ENCODE measurements at places on chromosomes 6 and 20.
A peak's percentile ranks its signal among the peaks of the same experiment; 100 is the strongest.

DNA sequence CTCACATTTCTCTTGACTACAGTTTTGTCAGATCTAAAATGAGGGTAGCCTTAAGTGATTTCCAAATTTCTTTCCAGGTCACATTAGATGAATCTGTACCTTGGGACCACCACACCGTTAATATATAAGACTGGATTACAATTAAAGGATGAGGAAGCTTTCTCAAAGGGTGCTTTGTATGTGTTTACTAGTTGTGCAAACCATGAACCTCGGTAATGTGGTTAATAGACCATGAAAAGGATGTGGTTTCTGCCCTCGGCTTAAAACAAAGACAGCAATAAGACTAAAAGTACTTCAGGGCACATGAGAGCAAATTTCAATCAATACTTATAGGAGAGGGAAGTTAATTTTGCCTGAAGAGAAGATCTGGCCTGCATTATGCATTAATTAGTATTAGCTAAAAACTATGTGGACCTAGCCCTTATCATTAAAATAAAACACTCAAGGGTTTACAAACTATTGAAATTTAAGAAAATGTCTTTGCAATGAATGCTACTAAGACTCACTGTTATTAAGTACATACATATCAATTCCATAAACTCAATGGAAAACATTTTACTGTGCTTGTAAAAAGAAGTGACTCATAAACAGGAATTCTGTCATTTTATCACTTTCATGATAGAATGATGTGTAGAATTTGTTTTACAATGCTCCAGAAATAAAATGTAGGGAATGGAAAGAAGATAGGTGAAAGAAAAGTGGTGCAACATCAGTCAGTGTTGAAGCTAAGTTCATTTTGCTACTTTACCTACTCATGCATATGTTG is 936 bp upstream of the TMX4 start:
- H3K27me3 ChIP-seq = no peaks in the 10 kb centered on the region
- DNase-seq = peak; percentile 23

- no peak for DNase-seq
- H3K4me1 ChIP-seq = no peaks in the 10 kb centered on the region
- no peaks in the 10 kb centered on the region for H3K36me3 ChIP-seq
- no peak overlapping the region for H3K27ac ChIP-seq
- H3K27me3 ChIP-seq = no peaks in the 10 kb centered on the region
These were observed 73.8 kb upstream of the CCN6 start for GRCh38 chr6:111980143-111980542.

- H3K27ac ChIP-seq = no peak overlapping the region
- DNase-seq = no peak
- no peaks in the 10 kb centered on the region for H3K4me1 ChIP-seq
- H3K27me3 ChIP-seq = peaks cover 7% of the 10 kb centered on the region
These were observed 366.1 kb downstream of the PREX1 start for GRCh38 chr20:48461735-48462119.

DNA sequence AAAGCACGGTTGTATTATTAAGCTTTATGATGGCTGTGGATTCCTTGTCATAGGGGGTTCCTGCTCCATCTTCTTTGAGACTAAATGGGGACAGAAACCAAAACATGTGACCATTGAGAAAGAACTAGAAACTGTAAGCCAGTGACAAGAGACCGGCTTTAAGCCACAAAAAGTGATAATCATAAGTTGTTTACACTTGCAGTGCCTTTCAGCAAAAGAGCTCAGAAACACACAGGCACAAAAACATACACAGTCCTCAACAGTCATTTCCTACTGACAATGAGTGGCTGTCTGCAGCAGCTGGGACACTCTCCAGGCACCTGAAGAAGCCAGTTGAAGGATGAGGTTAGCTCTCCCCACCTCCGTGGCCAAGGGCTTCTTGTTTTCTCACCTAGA is 20.0 kb upstream of the UBE2J1 start:
- no peaks in the 10 kb centered on the region for H3K27me3 ChIP-seq
- 0 out of 2 replicates have a peak, but pooled peaks cover 7% of the 10 kb centered on the region for H3K4me1 ChIP-seq
- H3K4me3 ChIP-seq = no peak overlapping the region
- DNase-seq = no peak
- no peak overlapping the region for H3K27ac ChIP-seq

DNA sequence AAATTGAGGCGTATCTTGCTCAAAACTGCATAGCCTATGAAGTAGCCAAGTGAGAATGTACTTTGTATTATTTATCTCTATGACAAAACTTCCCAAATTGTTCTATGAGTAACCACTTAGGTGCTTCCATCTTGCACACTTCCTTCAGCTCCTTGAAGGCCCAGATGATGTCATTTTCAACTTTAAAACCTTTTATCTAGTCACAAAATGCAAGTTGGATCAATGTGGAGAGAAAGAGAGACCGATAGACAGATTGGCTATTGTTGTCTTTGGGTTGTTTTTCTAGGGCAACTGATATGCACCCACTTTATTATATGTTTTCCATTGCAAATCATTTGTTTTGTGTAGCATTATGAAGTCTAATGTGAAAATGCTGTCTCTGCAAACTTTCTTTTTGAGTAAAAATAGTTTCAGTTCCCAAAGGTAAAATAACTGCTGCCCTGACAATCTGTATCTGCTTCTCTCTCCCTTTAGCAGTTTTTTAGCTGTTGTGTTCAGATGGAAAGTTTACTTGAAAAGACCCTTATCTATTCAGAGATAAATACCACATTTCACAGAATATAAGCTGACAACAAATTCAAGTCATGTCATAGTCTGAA is 73.7 kb upstream of the CITED2 start:
- H3K36me3 ChIP-seq = no peaks in the 10 kb centered on the region
- no peak overlapping the region for H3K4me3 ChIP-seq
- H3K4me1 ChIP-seq = no peaks in the 10 kb centered on the region
- no peak for DNase-seq

- DNase-seq = no peak
- H3K36me3 ChIP-seq = no peaks in the 10 kb centered on the region
- H3K4me3 ChIP-seq = no peak overlapping the region
- no peaks in the 10 kb centered on the region for H3K27me3 ChIP-seq
These were observed 143.1 kb upstream of the ARID1B start for GRCh38 chr6:156634048-156634447.

DNA sequence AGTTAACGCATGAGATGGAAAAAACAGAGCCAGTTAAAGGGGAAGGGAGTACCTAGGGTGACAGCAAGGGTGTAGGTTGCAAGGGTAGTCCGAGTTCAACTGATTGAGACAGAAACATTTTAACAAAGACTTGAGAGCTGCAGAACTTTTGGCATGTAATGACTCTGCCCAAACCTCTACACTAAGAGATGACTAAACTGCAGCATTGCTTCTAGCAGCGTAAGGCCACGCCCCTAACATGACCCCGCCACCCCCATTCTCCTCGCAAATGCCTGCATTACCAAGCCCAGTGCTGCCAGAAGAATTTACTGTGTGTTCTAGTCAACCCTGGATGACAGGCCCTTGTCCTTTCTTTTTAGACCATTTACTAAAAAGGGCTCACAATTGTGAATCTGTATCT is 6.3 kb upstream of the HINT3 start:
- H3K4me3 ChIP-seq = no peak overlapping the region
- no peaks in the 10 kb centered on the region for H3K36me3 ChIP-seq
- no peak for DNase-seq
- peaks cover 74% of the 10 kb centered on the region for H3K4me1 ChIP-seq

DNA sequence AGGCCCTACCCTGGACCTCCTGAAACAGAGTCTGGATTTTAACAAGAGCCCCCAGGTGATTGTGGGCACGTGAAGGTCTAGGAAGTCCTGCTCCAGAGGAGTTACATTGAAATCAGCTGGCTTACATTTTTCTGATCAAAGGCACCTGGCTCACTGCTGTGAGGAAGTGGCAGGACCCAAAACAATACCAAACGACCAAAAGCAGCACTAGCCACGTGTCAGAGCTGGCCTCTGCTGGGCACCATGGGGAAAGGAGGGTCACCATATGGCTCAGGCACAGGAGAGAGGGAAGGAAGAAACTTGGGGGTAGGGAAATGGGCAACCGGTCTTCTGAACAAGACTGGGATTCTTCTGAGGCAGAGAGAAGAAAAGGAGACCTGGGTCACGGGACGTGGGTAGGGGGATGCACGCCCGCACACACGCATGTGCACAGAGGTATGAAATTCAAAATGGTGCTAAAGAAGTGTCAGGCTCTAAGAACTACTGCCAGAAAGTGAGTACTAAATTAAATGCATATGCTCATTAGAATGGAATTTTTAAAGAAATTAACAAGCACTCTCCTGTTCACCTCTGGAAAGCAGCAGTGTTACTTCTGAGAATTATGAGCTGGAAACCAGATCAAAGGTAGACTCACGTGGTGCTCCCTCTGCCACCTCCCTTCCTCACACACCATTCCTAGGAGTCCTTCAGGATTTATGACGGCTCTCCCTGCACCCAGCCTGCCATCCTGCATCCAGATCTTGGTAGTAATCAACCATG is 113.6 kb downstream of the TRERF1 start:
- peaks cover 2% of the 10 kb centered on the region for H3K27me3 ChIP-seq
- H3K4me3 ChIP-seq = no peak overlapping the region
- no peak for DNase-seq
- no peaks in the 10 kb centered on the region for H3K36me3 ChIP-seq

DNA sequence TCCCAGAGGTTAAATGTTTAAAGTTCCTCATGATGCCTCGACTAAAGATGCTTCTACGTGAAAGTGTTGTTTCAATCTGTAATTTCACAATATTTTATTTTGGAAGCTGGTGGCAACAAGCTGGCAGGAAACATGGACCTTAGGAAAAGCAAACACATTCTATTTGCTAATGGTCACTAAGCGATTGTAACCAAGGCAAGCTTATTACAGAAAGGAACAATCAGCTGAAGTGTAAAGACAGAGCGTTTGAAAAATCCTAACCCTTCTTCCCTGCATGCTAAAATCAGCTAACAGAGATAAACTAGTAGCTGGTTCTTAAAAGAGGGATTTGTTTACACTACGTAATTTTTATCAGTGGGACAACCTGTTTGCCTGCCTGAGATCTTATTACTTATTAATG is 50.0 kb downstream of the IL20RA start:
- H3K27ac ChIP-seq = peak overlapping the region; percentile 20
- peak; percentile 57 for DNase-seq
- H3K4me1 ChIP-seq = peaks cover 15% of the 10 kb centered on the region
- no peak overlapping the region for H3K4me3 ChIP-seq
- H3K36me3 ChIP-seq = no peaks in the 10 kb centered on the region

- H3K36me3 ChIP-seq = no peaks in the 10 kb centered on the region
- no peaks in the 10 kb centered on the region for H3K4me1 ChIP-seq
These were observed 295.6 kb downstream of the SYNE1 start for GRCh38 chr6:152341596-152341995.

DNA sequence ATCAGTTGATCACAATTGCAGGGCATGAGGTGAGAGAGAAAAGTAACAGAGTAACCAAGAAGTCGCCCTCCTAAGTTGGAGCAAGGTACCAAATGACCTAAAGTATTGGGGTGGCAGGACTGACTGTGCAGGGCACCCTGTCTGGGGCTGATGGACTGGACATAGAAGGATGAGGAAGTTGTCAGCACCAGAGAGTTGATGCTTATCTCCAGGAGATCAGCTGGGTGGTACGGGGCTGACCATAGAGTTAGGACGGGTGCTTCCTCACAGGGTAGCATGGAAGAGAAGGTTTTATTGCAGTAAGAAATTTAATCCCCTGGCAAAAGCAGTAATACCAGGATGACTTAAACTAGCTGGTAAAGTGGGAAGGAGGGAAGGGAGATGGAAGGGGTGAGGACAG is 66.7 kb downstream of the TMEM170B start:
- no peak overlapping the region for H3K27ac ChIP-seq
- H3K27me3 ChIP-seq = peaks cover 31% of the 10 kb centered on the region
- peaks cover 2% of the 10 kb centered on the region for H3K4me1 ChIP-seq

DNA sequence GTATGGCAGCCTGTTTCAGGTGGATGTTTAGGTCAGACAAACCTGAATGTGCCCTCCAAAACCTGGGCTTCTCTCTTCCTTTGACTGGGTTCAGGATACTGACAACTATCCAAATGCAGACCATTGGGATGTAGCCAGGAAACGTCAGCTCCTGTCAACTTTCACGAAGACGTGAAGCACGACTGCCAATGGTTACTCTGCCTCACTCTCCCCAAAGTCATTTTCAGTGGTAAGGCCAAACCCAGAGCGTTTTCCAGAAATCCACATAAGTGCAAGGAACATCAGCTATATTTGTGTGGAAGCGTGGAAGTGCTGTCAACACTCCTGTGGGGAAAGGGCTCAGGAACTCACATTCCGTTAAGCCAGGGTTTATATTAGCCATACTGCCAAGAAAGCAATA is 20.1 kb upstream of the RCAN2 start:
- H3K27ac ChIP-seq = no peak overlapping the region
- H3K36me3 ChIP-seq = no peaks in the 10 kb centered on the region
- H3K4me3 ChIP-seq = no peak overlapping the region
- H3K4me1 ChIP-seq = no peaks in the 10 kb centered on the region
- H3K27me3 ChIP-seq = no peaks in the 10 kb centered on the region

DNA sequence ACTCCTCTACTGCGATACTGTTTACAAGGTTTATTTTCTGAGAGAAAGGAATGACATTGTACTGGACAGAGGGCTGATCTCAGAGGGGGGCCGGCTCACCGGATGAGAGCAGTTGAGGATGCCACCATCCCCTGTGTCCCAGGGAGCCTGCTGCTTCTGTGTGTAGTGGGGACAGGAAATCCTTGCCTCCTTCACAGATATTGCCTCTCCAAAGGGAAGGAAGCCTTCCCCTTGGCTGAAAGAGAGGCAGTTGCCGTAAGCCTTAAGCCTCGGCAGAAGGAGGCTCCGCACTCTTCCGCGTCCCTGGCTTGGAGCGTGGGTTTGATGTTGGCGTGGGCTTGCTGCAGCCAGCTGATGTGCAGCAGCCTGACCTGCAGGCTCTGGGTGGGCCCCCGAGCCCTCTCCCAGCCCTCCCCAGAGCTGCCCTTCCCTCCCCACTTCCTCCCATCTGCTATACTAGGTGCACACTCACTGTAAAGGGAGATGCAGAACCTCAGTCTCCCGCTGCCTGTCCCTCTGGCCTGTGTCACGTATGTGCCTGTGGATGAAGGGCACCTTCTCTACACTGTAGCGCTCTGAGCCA is 45.7 kb upstream of the RPS6KA2 start:
- DNase-seq = no peak
- peaks cover 86% of the 10 kb centered on the region for H3K27me3 ChIP-seq
- H3K4me3 ChIP-seq = no peak overlapping the region
- H3K4me1 ChIP-seq = peaks cover 9% of the 10 kb centered on the region
- H3K27ac ChIP-seq = no peak overlapping the region
- no peaks in the 10 kb centered on the region for H3K36me3 ChIP-seq

DNA sequence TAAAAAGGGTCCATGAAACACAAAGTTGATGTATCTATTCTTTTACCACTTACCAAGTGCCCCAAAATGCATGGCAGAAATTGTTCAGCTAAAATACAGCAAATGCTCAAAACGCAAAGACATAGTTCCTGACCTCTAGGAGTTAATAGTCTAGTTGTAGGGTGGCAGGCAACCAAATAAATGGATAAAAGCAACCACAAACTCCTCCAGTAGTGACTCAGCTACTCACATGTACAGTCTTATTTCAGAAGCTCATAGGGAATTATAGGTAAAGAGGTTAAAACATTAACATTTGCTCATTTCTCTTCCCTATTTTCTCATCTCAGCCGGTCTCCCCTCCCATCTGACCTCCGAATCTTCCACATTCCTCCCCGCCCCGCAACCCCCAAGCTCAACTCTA is 143.9 kb upstream of the INSM1 start:
- H3K27me3 ChIP-seq = no peaks in the 10 kb centered on the region
- H3K4me1 ChIP-seq = no peaks in the 10 kb centered on the region
- no peak for DNase-seq
- H3K27ac ChIP-seq = no peak overlapping the region
- H3K36me3 ChIP-seq = no peaks in the 10 kb centered on the region

- H3K27me3 ChIP-seq = peaks cover 39% of the 10 kb centered on the region
- no peak for DNase-seq
- no peak overlapping the region for H3K27ac ChIP-seq
- no peak overlapping the region for H3K4me3 ChIP-seq
- no peaks in the 10 kb centered on the region for H3K36me3 ChIP-seq
These were observed 11.7 kb upstream of the HCK start for GRCh38 chr20:32040142-32040953.

GRCh38 chr6:163955096-163955495 is 540.6 kb downstream of the QKI start:
- H3K4me1 ChIP-seq = no peaks in the 10 kb centered on the region
- H3K27me3 ChIP-seq = peaks cover 23% of the 10 kb centered on the region

Measured in HepG2 (cell line).